ENCODE measurements at places on chromosomes 7 and 10. TPM values are rescaled to one million over a fixed set of nuclear protein-coding genes. Genes with fewer than 3 reads are reported as not detected.
A peak's percentile ranks its signal among the peaks of the same experiment; 100 is the strongest.

DNA sequence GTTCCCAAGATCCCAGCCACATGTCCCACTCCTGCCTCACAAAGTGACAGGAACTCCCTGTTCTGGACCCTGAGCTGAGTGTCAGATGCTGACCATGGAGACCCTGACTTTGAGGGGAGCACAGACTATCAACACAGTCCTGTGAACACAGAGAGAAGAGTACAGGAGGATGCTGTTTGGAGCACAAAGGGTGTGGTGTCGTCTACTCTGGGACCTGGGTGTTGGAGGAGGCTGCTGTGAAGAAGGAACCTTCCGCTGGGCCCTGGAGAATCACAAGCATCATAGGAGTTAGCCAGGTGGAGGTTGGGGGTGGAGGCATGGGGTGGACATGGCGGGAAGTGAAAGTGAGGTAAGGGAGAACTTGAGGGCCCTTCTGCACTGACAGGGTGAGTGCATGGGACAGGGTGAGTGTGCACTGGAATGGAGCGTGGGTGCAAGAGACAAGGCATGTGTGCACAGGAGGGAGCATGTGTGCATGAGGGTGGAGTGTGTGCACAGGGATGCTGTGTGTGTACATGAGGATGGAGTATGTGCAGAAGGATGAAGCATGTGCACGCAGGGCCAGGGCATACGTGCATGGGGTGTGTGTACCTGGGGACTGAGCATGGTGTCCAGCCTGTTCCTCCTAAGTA lies 70.7 kb upstream of the ANTXRL start:
- DNase-seq = no peak

GRCh38 chr7:107643938-107644308 lies 16.7 kb upstream of the SLC26A4 start:
- DNase-seq = peak; percentile 14

DNA sequence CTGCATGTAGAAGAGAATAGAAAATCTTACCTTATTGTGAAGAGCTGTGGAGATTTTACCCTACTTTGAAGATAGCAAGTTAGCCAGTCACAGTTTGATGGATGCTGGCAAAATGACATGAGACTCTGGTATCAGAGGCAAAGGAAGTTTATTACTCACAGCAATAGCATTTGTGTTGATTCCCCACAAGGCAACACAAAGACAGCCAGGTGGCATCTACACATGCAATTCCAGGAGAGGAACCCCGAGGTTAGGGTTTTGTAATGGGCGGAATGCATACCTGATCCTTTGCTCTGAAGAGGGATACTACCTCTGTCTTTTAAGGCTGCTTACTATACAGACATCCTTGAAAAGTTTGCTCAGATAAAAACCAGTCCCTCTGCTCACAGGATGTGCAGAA lies 59.5 kb downstream of the AHR start:
- peak; percentile 26 for DNase-seq

GRCh38 chr10:118922226-118922625 lies 107.3 kb upstream of the NANOS1 start:
- no peak for DNase-seq

DNA sequence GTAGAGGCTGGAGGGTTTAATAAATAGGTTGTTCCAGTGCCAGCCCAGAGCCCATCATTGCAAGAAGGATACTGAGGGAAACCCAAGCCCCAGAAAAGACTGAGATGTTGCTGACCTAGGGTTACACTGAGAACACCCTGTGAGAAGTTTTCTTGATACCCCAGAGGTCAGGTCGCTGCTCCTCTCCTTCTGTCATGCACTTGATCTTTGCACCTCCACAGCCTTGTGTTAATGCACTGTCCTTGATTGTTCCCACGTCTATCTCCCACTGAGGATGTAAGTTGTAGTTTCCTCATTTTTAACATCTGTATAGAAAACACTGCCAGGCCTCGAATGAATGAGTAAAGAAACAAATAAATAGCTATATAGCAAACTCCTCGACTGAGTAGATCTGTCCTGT lies 195.3 kb upstream of the AHR start:
- DNase-seq = no peak

DNA sequence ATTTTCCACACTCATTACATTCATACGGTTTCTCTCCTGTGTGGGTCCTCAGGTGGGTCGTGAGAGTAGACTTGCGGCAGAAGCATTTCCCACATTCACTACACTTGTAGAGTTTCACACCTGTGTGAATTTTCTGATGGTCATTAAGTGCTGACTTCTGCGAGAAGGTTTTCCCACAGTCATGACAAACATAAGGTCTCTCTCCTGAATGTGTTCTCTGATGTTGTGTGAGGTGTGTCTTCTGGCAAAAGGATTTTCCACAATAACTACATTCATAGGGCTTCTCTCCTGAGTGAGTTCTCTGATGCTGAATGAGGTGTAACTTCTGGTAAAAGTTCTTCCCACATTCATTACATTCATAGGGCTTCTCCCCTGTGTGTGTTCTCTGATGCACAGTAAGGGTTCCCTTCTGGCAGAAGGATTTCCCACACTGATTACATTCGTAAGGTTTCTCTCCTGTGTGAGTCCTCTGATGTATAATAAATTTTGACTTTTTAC lies 15.1 kb downstream of the ZNF12 start:
- DNase-seq = peak; percentile 30

The ANK3 gene
- total RNA-seq = 1.8 TPM

- DNase-seq = no peak
Observed at GRCh38 chr7:5827755-5828154, 46.3 kb upstream of the RNF216 start.

The DNAJC12 gene
- 2.3 TPM for total RNA-seq

DNA sequence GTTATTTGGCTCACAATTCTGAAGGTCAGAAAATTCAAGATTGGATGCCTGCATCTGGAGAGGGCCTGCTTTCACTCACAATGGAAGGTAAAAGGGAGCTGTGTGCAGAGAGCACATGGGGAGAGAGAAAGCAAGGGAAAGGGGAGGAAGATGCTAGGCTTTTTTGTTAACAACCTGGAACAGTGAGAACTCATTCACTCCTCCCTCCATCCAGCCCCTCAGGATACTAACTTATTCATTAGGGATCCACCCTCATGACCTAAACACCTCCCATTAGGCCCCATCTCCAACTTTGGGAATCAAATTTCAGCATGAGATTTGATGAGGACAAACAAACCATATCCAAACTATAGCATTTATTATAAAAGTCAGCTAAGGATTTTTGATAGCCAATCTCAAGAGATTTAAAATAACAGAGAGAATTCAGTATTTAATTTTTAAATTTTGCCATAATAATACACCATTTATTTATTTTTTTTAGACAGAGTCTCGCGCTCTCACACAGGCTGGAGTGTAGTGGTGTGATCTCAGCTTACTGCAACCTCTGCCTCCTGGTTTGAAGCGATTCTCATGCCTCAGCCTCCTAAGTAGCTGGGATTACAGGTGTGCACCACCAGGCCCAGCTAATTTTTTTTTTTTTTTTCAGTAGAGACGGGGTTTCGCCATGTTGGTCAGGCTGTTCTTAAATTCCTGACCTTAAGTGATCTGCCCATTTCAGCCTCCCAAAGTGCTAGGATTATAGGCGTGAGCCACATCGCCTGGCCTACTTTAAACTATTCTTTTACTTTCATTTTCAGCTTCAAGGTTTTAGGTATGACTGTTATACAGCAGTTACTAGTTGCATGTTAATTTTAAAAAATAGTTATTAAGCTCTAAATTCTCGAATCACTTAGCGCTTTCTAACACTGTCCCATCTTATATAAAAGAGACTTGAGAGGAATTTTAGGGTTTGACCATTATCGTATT lies 20.3 kb upstream of the ETV1 start:
- no peak for DNase-seq

The NEUROD6 gene
- not detected for total RNA-seq

DNA sequence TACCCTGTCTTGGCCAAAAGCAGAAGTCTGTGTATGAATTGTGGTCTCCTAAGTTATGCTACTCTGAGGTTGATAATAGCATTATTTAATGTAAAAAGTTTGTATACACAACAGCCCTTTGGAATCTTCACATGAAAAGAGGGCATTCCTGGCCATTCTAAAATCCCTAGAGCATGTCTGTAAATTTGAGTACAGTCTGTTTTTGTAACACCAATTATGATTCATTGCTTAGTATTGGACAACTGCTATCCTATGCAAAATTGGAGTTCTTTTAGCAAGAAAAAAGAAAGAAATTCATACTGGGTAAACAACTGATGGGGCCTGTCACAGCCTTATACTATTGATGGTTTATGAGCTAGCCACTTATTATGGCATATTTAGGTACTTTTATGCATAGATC lies 10.2 kb downstream of the CUTC start:
- peak; percentile 43 for DNase-seq

- no peak for DNase-seq
Observed at GRCh38 chr7:155173905-155174304, 103.8 kb downstream of the HTR5A start.

- DNase-seq = peak; percentile 73
Observed at GRCh38 chr7:90474284-90475210, 5.1 kb downstream of the PTTG1IP2 start.

GRCh38 chr10:8321990-8322389 lies 267.5 kb downstream of the GATA3 start:
- no peak for DNase-seq

GRCh38 chr7:110612680-110613079 lies 478.2 kb upstream of the LRRN3 start:
- DNase-seq = no peak

The ACHE gene
- total RNA-seq = not detected

- DNase-seq = no peak
Observed at GRCh38 chr7:47413526-47414341, 168.2 kb downstream of the TNS3 start.

DNA sequence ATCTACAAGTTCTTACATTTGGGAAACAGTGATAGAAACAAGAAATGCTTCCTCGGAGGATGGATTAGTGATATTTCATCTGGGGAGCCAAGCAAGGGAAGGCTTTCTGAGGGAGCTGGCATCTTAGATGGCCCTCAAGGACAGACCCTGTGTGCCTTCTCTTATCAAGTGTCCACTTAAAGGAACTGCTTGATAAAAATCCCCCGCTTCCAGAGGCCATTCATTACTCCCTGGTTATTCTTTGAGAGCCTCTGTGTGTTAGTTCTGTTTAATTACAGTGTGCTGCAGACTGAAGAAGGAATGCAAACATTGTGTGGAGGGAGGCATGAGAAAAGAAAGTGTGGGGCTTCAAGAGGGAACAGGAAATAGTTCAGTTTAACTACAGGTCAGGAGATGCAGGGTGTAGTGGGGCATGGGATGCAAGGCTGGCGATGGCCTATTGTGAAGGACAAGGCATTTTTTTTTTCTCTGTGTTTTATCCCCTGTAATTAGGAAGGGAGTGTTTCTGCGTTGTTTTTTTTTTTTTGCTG lies 145.4 kb downstream of the SNX10 start:
- no peak for DNase-seq

- DNase-seq = no peak
Observed at GRCh38 chr10:96075977-96076376, 32.6 kb downstream of the CCNJ start.

DNA sequence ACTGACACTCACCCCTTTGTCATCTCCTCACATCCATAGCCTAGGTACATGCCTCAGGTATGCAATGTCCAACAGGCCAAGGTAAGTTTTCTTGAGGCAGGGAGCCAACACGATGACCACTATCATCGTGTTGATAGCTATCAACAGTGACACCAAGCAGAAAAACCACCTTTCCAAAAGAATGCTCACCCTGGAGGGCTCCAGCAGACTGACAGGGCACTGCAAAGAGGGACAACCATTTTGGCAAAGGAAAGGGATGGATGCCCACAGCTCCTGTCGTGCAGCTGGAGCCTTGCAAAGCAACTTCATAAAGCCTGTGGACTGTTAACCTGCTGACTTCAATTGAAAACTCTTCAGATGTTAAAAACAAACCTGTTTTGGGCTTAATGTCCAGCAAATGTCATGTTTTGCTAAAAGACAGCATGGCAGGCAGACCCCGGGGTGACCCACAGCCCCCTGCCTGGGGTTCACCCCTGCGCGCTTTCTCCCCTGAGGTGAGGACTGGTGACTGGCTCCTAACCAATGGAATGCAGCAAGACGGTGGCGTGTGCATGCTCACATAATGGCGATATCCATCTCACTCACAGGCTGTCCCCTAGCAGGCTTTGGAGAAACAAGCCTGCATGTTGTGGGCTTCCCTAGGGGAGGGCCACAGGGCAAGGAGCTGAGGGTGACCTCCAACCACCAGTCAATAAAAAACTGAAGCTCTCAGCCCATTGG lies 293.8 kb downstream of the TCERG1L start:
- no peak for DNase-seq

DNA sequence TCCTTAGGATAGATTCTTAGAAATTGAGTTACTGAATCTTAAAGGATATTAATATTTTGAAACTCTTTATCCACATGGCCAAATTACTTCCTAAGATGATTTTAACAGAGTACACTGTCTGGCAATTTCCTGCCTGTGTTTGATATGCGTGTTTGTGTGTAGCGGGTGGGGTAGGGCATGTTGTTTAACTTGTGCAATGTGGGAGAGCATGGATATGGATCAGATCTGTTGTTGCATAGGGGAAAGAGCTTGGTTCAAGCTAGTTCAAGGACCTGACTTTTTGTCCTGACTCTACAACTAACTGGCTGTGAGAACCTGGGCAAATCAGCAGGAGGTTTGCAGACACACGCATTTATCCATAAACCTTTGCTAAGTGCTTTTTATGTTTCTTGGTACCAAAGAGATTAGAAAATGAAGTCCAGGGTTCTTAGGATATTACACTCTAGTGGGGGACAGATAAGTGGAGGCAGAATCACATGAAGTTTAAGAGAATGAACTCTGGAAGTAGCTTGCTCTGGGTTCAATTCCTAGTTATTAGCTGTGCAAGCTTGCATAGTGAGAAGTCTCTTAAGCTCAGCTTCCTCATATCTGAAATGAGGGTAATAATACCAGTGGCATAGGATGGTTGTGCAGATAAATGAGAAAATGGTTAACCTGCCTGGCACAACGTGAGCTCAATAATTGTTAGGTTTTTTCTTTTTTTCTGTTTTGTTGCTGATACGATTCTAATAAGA lies 96.3 kb upstream of the PRR15 start:
- no peak for DNase-seq

GRCh38 chr10:111316722-111317212 lies 239.9 kb downstream of the ADRA2A start:
- DNase-seq = no peak

GRCh38 chr7:48098846-48099245 lies 9.8 kb downstream of the UPP1 start:
- DNase-seq = no peak

The ZNF518A gene
- total RNA-seq = 7.9 TPM

- no peak for DNase-seq
Observed at GRCh38 chr7:136492366-136492765, 376.1 kb upstream of the CHRM2 start.

GRCh38 chr7:82250598-82250997 lies 193.0 kb downstream of the CACNA2D1 start:
- no peak for DNase-seq
